ENCODE measurements at places on chromosomes 3 and 15.

- no peak for DNase-seq
These were observed 352 bp upstream of the TMF1 start for GRCh38 chr3:69052472-69052898.

GRCh38 chr15:90598031-90598577 is 68.4 kb downstream of the CRTC3 start:
- peak; percentile 70 for DNase-seq

GRCh38 chr3:164453714-164454113 is 624.6 kb downstream of the SI start:
- no peak for DNase-seq

- no peak for DNase-seq
These were observed 29.3 kb downstream of the ZNF710 start for GRCh38 chr15:90030376-90030775.

Measured in lower lobe of right lung (tissue), 2 donors.